ENCODE measurements at places on chromosomes 2 and 18.

DNA sequence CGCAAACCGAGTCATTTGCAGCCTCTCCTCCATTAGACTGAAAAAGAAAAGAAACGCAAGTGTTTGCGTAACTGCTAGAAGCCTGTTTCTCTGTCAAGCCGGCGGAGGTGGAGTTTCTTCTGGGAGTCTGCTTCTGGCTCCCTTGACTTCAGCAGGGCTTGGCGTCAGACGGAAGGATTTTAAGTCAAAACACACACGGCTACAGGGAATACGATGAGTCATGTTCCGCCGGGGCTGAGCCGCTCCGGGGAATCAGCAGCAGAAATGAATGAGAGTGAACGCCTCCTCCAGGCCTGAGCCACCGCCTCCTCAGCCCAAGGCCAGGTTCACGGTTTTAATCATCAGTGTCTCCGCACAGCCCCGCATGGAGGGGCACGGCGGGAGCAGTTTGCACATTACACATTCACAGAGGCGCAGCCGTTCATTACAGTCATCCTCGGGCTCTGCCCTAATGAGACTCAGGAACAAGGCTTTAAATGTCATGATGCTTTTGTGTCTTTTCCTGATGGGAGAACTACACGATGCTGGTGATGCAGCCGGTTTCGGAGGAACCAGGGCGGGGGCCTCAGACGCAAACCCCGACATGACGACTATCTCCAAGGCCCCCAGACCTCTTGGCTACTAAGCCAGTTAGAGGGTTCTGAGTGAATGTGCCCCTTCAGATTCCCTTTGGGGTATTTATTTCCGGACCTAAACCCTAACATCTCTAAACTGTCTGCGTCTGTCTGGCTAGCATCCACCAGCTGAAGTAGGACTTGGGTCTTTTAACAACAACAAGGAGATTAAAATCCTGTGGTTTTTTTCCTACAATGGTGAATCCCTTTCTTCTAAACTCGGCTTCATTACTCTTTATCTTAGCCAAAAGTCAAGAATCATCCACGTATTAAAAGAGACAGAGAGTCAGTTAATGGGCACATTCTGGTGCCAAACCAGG is 11.1 kb upstream of the SCG2 start:
- DNase-seq, result no peak

DNA sequence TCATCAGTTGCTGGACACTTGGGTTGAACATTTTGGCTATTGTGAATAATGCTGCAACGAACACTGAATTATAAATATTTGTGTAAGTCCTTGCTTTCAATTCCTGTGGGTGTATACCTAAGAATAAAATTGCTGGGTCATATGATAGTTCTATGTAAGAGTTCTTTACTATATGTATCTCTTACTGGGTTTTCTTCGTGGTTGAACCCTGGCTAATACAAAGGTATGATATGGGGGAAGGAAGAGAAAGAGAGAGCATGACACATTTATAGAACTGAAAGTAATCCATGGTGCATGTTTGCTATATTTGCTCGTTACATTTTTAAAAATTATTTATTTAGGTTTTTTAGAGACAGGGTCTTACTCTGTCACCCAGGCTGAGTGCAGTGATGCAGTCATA is 143.1 kb upstream of the GAREM1 start:
- DNase-seq, result no peak

DNA sequence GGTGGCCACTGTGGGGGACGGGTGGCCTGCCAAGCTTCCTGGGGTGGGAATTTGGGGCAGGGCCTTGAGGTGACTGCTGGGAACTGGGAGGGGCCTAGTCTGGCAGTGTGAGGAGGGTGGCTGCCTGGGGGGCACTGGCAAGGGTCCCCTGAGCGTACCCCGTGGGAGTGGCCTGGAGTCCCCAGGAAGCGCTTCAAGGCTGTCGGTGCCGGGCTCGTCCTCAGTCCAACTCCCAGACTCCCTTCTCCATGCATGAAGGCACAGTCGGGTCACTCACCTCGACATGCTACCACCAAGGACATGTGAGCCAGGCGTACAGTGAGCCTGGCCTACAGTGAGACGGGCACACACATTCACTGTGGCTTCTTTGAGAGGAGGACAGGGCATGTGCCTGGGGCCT is 105.3 kb downstream of the SMIM21 start:
- DNase-seq, result no peak

- no peak for DNase-seq
Observed at GRCh38 chr2:217832987-217833386, 169.8 kb downstream of the TNS1 start.

- no peak for DNase-seq
Observed at GRCh38 chr2:174719016-174719415, 45.3 kb downstream of the CHRNA1 start.

DNA sequence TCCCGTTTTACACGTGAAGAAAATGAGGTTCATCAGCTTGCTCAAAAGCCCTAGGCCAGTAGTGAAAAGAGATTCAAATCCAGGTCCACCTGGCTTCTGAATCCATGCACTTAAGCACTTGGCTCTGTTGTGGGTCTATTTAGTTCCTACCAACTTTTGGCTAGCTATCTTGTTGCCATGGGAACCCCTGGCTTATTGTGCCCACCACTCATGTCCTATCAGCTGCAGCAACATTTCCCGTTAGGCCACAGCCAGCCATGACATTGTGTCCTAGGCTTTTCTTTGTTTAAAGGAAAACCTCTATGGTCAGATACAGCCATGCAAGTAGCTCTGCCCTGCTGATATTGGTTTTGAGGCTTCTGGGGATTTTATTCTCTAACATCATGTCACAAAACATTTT is 49.8 kb downstream of the PLEK start:
- DNase-seq, result no peak

DNA sequence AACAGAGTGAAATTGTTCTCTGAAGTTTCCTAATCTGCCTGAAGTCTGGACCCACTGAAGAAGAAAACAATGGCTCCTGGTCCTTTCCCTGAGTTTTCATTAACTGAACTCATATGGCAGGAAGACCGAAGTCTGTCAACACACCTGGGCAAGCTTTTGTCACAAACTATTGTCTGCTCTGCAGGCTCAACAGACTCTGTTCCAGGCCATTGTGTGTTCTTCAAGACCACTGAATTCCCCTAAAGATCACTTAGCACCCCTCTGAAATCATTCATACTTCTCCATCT is 6.6 kb upstream of the TMEM37 start:
- DNase-seq, result no peak

DNA sequence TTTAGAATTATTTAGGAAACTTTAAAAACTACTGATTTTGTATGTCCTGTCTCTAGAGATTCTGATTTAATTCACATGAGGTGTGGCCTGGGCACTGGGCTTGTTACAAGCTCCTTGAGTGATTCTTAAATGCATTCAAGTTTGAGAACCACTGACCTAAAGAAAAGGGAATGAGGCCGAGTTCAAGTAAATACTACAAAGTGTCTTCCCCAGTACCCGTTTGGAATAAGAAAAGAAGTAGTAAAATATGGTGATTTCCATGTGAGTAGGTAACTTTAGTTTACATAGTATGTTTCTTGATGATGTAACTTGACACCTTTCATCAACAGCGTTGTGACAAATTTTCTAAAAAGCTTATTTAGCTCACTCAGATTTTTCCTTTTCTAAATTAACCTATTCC is 1022.9 kb upstream of the NRXN1 start:
- no peak for DNase-seq

DNA sequence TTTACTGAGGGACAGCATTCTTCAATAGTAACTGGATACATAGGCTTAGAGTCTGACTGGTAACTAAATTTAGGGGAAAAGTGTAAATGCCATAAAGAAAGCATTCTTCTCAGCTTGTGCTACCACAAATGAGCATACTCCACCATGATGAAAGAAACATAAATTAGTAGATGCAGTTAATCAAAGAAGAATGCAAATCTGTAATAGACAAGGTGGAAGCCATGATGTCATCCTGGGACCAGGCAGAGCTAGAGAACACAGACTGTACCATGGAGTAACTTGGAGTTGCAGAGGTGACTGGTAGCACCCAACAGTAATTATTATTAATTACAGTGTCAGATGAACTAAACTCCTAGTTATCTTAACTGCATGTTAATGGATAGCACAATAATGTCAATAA is 51.7 kb downstream of the RBKS start:
- no peak for DNase-seq

GRCh38 chr2:17164550-17164949 is 353.7 kb downstream of the RAD51AP2 start:
- no peak for DNase-seq

GRCh38 chr2:24273598-24273997 is 86.7 kb downstream of the ITSN2 start:
- no peak for DNase-seq

- DNase-seq, result no peak
Observed at GRCh38 chr2:3406501-3406900, 27.0 kb downstream of the TRAPPC12 start.

- DNase-seq, result no peak
Observed at GRCh38 chr2:23069923-23070322, 315.1 kb upstream of the KLHL29 start.

DNA sequence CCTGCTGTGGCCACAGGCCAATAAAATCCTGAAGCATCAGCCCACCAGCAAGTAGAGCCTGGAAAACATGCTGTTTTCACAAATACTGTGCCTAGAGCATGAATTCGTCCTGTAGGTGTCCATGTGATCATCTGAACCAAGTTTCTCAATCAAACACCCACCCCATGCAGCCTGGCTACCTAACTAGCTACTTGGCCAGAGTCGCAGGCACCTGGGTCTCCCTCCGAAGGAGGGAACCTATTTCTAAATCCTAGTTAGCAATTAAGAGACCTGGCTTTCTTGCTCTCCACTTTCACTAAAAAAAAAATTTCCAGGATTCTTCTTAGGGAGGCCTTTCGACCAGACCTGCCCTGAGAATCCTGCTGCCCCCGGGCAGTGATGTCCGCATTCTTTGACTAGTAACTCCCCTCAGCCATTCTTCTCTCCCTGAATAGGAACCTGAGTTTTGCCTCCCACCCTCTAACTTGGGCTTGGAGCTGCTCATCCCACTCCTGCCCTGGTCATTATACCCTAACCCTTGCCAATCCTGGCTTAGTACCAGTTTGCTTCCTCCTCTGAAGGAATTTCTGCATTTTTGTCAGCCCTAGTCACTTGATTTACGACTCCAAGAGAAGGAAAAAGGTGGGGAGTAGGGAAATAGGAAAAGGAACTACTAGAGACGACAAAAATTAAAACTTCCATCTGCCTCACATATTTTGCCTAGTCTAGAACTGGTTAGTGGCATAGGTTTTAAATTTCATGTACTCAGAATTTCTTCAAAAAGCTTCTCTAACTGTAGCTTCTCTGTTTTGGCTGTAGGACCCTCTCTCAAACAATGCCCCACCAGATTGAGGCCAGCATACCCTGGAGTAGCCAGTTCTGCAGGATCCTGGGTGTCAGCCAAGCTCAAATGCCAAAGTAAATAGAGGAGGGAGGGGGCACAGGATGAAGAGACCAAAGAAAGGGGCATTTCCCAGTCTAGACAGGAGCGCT is 25.4 kb upstream of the TANK start:
- DNase-seq, result no peak

DNA sequence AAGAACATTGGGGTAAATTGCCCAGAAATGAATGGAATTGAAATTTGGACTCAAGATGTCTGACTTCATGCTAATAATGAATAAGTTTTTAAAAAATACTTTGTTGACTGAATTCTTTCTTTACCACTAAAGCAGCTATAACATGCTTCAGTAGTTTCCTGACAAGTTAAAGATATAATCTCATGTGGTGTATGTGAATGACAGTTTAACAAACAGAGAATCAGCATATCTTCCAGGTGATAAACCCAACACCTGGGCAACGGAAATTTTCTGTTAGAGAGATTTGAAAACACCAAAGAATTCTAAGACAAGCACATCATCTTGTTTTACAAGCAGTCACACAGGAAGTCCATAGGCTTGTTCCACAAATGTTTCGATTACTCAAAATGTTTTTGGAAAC is 372.6 kb upstream of the VRK2 start:
- no peak for DNase-seq

DNA sequence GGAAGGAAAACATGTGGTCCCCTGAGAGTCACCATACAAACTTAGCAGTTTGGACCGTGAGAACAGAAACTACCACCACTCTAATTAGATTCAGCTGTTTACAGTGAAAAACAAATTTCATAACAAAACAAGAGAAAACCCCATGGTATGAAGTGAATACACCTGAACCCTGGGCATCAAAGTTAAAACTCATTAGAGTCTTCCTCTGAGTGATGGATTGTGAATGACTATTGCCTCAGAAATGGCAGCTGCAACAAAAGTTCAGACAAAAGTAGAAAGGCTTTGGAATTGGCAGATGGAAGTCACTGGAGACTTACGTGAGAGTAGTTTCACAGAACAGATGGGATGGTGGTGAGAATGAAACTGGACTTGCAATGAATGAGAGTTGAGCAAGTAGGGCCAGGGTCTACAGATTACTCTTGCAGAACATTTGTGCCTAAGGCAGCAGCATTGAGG is 98.0 kb downstream of the AAK1 start:
- DNase-seq, result no peak

- no peak for DNase-seq
Observed at GRCh38 chr2:233051241-233052149, 8.6 kb upstream of the INPP5D start.

DNA sequence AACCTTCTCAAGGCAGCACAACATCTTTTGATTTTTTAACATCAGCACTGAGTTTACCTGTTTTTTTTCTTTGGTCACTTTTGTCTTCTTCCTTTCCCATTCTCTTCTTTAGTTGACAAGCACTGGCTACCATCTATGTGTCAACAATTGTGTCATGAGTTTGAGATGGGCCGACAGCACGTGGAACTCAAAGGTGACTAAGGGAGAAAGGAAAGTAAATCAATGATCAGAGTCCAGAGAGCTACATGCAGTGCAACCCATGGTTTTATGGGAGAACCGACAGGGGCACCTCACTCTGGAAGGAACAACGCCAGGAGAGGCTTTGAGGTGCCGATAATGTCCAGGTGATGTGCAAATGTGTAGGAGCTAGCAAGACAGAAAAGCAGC is 755.5 kb downstream of the RNF144A start:
- no peak for DNase-seq

DNA sequence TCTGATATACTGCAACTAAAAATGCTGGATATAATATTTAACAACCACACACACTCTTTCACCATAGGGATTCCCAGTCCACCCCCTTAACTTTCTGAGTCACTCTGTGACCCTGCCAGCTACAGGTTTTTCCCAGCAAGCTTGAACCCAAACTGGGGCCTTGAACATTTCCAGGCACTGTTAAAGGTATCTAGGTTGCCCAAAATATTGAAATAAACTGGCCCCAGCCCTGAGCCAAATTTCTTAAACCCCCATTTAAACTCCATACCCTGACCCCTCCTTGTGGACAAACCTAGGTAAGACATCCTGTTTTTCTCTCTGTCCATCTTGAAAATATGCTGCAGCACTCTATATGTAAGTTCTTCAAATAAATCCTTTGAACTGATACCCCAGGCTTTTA is 19.7 kb upstream of the DCTN1 start:
- no peak for DNase-seq

GRCh38 chr2:240629968-240630770 is 4.9 kb downstream of the GPR35 start:
- DNase-seq, result no peak
